ENCODE measurements at places on chromosomes 2 and 18.

DNA sequence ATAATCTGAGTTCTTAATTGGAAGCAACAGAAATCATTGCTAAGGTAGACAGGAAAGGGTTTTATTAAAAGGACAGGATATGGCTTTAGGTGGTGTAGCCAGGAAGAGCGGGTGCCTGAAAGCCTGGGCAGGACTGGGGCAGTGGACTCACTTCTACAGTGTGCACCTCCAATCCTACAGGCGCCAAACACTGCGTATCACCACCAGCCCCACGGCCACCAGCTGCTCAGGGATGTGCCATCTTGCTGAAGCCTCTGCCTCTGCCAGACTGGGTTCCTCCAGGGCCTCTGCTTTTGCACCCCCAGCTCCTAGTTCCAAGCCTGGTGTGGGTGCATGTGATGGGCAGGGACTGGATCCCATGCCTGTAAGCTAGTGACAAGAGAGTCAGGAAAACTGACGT, 29.7 kb upstream of the DPYSL5 start:
- ATAC-seq = no peak

DNA sequence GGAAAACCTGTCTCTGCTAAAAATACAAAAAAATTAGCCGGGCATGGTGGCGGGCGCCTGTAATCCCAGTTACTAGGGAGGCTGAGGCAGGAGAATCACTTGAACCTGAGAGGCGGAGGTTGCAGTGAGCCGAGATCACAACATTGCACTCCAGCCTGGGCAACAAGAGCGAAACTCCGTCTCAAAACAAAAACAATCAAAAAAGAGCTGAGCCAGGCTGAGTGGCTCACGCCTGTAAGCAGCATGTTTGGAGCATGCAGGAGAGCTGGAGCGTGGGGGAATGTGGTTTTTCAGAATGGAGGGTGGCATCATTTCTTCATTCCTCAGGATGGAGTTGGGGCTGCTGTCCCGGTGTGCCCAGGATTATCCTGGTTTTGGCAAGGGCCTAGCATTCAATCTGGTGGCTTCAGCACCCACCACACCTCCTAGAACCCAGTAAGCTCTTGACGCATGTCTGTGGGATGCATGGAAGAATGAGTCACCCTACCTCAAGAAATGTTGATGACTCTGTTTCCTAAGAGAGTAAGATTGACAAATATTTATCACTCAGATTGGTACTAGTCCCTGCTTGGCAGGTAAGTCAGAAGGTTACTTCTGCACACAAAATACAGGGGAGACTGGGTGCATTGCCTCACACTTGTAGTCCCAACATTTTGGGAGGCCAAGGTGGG, 90.2 kb upstream of the ODC1 start:
- ATAC-seq = peak; percentile 95

DNA sequence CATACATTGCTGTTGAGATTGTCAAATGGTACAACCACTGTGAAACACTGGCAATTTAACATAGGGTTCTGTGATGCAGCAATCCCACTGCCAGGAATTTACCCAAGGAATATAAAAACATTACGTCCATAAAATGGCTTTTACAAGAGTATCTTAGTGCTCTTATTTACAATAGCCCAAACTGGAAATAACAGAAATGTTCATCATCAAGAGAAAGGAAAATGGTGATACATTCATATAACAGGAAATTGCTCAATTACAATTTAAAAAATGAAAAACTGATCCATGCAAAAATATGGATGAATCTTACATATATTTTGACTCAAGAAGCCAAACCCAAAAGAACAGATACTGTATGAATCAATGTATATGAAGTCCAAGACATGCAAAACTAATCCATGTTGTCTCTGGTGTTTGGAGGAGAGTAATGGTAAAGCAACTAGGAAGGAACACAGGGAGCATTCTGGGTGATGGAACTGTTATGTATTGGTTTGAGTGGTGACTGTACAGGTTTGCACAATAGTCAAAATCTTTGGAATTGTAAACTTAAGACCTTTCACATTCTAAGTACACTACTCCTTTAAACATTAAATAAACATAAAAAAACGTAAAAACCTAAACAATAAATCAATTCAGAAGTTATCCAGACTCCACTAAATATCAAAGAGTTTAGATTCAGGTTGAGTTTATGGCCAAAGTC, 104.8 kb upstream of the WDR75 start:
- ATAC-seq = no peak

DNA sequence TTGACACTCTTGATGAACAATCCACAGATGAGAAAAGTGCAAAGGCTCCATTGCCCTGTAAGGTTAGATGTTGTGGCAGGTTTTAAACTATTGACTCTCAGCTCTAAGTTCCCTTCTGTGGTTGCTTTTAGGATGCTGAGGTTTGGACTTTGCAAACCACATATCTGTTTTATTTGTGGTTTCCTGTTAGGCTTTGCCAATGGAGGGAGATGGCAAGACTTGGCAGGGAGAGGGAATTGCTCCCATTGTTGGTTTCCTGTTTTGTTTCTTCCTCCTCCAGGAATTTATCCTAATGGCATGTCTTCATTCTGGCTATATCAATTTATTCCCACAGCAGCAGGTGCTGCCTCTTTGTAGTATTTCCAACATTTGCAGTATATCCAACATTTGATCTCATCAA, 772.3 kb downstream of the LRRTM4 start:
- no peak for ATAC-seq

GRCh38 chr18:2135309-2135708, 436.0 kb downstream of the METTL4 start:
- no peak for ATAC-seq

DNA sequence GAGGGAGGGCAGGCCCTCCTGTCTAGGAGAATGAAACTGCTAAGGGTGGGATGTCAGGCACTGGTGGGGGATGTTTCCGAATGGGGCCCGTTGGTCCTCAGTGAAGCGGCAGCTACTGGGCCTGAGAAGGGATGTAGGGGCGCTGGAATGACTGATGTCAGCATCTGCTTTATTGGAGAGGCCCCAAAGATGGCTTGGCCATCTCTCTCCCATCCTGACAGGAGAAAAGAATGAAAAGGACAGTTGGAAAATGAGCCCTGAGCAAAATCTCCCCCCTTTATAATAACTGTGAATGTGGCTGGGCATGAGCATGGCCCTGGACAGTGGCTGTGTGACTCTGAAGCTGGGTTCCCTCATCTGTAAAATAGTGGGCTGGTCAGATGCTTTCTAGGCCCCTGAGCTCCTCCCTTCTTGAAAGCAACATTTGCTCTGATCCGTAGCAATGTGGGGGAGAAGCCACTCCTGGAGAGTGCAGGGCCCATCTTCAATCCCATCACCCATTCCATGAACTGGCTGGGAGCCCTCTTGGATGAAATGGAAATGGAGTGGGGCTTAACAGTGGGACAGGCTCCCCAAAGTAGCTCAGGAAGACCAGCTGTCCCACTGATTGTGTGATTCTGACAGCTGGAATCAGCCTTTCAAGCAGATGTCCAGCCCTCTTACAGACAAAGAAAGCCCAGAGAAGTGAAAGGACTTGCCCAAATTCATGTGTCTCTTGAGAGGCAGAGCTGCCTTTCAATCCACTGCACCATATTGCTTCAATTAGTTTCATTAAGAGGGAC, 232.7 kb upstream of the SMAD2 start:
- ATAC-seq = no peak

- ATAC-seq = no peak
These were observed 201.8 kb upstream of the LYPD1 start for GRCh38 chr2:132871831-132872230.

DNA sequence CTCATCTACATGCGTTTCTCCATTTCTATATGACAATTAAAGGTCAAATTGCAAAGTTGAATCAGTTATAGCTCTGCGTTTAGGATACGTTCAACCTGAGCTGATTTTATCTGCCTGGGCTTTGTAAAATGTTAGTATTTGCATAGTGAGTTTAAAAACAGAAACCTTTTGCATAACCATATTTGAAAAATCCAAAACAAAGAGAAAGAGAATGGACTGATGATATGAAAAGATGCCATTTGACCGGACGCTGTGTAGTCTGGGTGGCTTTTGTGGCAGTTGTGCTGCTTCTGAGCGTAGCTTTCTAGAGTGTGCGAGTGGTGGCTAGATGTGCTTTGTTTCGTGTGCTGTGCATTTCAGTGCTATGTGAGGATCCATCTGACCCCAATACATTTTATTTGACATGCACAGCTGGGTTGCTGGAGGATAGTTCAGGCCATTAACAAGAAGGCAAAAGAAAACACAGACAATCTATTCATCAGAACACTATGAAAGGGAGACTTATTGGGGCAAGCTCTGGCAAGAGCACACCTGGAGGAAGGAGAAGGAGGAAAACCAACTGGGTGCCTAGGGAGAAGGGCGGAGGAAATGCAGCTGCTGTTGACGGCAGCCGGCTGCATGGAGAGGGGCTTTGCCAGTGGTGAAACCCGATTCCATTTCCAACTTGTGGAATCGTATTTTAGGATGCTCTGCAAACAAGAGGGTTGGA, 126.8 kb downstream of the ACOXL start:
- ATAC-seq = peak; percentile 20
